ENCODE measurements at places on chromosomes 5 and 9.

GRCh38 chr5:94746731-94747124 lies 128.3 kb downstream of the SLF1 start:
- no peak for DNase-seq

DNA sequence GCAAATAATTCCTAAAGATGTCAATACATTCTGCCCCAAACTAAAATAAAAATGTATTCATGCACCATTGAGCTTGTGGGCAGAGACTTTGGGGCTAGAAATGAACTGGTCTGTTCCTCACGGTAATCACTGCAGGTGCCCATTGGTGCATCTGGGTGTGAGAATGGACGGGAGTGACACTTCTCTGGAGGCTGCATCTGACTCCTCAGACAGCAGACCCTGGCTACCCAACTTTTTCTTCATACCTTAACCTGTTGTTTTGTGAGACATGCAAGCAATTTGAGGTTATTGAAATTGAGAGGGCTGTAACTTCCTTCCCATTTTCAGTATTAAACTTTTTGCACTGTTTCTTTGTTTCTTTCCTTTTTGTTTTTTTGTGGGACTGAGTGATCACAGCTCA lies 333.4 kb downstream of the ICE1 start:
- no peak for DNase-seq

GRCh38 chr9:107992271-107992670 lies 502.7 kb upstream of the KLF4 start:
- DNase-seq = no peak

- DNase-seq = no peak
Observed at GRCh38 chr5:116459301-116459700, 115.3 kb downstream of the SEMA6A start.

GRCh38 chr5:137026296-137026695 lies 472.8 kb downstream of the SPOCK1 start:
- no peak for DNase-seq

GRCh38 chr9:116550696-116551436 lies 136.2 kb upstream of the TRIM32 start:
- DNase-seq = peak; percentile 54

- no peak for DNase-seq
Observed at GRCh38 chr5:6418679-6419276, 29.9 kb upstream of the UBE2QL1 start.

DNA sequence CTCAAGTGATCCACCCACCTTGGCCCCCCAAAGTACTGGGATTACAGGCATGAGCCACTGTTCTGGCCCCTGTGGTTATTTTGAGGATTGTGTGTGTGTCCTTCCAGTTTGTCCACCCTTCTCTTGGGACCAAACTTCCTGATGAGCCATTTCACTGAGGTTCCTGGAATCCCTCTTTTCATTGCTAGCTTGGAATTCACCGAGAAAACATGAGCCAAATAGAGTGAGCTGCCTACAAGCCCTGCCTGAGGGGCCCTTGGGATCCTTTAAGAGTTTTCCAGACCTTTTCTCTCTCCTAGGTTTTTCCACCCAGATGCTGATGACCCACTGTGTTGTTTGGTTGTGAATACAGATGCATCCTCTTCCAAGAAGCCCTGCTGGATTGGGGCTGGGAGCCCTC lies 13.2 kb upstream of the KIF12 start:
- DNase-seq = no peak

DNA sequence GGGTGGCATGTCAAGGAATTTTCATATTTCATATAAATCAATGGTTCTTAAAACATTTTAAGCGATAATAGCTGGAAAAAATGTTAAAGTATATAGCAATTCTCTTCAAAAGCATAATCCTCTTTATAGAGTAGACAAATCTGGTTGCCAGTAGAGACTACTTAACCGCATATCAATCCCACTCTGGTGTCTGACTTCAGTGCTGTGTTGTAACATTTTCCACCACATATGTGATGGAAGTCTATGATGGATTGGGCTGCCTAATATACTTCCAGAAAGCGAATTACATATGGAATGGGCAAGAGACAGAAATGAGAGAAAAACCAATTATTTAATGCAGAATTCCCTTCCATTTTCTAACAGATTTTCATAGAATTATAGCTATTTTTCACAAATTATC lies 54.3 kb downstream of the FBN2 start:
- no peak for DNase-seq

DNA sequence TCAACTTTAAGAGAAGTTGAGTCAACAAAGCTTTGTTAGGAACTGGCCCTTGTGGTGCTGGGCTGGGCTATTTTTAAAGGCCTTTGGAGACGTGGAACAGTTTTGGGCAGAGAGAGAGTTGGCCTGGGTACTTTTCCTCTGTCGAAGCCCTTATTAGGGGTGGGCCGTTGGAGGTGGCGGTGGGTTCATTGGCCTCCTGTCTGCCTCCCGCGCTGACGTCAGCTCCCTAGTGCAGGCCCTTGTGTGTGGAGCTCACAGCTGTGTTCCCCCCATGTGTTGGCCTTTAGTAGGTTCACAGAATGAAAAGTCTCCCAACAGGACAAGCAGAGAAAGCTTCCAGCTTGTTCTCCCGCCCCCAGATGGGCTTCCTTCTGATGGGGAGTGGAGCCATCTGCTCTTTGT lies 2.7 kb downstream of the NCS1 start:
- DNase-seq = no peak

GRCh38 chr5:79850316-79850822 lies 140.7 kb downstream of the MTX3 start:
- no peak for DNase-seq

DNA sequence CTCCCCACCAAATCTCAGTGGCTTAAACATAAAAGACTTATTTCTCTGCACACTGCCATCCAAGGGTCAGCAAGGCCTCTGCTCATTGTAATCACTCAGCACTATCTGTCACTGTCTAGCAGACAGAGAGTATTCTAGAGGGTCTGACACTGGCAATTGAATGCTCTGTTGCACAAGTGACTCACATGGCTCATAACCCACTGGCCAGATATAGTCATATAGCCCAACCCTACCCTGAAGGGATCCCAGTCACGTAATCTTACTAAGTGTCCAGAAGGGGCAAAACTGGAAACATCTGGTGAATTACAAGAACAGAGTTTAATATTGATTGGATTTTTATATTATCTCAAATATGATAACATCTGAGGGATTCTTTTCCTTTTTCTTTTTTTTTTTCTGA lies 80.7 kb downstream of the TSSK1B start:
- peak; percentile 41 for DNase-seq

All from RWPE1 (cell line).